ENCODE measurements at places on chromosomes 11 and 22.

DNA sequence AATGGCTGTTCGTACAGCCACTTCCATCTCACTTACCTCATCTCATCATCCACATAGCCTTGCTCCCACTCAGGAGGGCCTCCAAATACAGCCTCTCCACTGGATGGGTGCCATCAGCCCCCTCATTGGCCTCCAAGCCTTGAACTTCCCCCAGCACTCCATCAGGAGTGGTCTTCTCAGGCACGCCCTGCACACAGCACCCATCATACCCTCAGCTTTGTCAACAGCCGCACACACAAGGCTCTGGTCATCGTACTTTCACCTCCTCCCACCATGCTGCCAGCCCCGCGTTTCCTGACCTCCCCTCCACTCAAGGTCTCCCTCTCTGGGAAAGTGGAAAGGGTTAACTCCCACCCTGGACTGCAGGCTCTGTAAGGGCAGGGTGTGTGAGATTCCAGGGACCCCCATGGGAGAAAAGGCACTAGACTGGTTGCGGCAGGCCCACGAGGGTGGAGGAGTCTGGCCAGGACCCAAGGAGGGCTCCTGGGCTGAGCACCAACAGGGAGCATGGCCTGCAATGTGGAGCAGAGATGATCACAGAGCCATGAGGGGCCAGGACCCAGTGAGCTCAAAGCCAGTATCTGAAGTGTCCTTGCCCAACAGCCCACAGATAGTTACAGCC is 21.0 kb upstream of the SCARF2 start:
- no peak for DNase-seq

DNA sequence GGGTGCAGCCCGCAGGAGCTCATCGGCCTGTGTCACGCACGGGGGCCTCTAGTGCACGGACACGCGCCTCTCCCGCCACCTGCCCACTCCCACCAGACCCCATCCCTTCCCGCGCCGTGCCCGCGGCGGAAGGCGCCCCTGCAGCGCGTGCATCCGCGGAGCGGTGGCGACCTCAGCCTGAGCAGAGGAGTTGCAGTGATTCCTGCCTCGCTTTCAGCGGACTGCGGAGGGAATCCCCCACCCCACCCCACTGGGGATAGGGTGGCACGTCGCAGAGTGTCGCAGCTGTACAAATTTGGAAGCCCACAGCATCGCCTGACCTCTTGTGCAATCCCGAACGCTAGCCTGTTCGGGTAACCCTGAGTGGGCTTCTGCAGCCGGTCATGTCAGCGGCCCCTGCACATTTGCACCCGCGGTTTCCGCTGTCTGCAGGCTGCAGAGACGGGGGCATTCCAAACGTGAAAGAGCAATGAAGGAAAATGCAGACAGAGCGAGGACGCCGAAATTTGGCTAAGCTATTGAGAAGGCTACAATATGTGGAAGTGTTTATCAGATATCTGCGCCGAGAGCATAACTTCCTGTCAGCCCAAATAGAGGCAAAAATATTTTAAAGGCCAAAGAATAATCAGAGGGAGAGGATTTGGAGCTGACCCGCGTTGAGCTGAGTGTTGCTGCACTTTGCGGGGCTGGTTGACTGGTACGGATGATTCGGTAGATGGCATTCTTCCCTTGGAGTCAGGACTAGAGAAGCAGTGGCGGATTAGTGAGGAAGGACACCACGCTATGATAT is 617 bp upstream of the ARHGAP20 start:
- no peak for DNase-seq

- peak; percentile 16 for DNase-seq
Measured at GRCh38 chr22:46881373-46882118, 119.1 kb downstream of the TBC1D22A start.

DNA sequence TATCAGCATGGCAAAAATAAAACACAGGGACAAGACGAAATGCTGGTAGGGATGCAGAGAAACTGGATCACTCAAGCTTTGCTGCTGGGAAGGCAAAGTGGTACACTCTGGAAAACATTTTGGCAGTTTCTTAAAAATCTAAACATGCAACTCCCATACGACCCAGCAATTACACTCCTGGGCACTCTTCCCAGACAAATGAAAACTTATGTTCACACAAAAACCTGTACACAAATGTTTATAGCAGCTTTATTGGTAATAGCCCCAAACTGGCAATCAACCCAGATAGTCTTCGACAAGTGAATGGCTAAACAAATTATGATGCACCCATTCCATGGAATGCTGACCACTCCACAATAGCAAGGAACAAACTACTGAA is 35.8 kb upstream of the PRR5 start:
- DNase-seq: no peak

- DNase-seq: no peak
Measured at GRCh38 chr11:86977441-86978050, 22.4 kb upstream of the FZD4 start.

GRCh38 chr11:76705826-76706225 is 35.3 kb upstream of the LRRC32 start:
- DNase-seq: no peak

- no peak for DNase-seq
Measured at GRCh38 chr11:45568049-45568448, 97.4 kb downstream of the CHST1 start.

DNA sequence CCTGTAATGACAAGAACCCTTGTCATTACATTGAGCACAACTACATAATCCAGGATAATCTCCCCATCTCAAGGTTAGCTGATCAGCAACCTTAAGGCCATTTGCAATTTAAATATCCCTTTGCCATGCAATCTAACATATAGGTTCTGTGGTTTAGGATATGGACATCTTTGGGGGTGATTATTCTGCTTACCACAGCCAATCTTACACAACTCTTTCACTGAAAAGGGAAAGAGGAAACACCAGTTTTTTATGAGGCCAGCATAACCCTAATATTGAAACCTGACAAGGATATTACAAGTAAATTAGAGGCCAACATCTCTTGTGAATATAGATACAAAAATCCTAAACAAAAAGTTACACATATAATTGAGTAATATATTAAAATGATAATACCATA is 78.5 kb downstream of the CYP2R1 start:
- no peak for DNase-seq

- no peak for DNase-seq
Measured at GRCh38 chr22:48414651-48415050, 1413.0 kb downstream of the BRD1 start.

GRCh38 chr11:71150859-71151258 is 101.5 kb downstream of the SHANK2 start:
- no peak for DNase-seq

GRCh38 chr11:36148701-36149100 is 140.5 kb downstream of the COMMD9 start:
- DNase-seq: no peak

GRCh38 chr11:62895501-62895900 is 14.8 kb downstream of the SLC3A2 start:
- no peak for DNase-seq

DNA sequence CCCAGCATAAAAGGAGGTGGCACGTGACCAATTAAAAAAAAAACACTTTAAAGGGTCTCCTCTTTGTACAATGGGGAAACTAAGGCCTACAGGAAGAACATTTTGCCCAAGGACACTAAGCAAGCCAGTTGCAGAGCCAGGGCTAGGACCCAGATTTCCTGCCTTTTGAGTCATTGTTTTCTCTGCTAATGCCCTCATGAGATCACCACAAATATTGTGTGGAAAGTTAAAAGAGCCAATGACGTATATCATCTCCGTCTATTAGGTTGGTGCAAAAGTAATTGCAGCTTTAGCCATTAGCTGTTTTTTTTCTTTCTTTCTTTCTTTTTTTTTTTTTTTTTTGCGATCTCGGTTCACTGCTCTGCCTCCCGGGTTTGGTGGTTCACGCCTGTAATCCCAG is 24.1 kb upstream of the LRRC32 start:
- DNase-seq: no peak

- DNase-seq: peak; percentile 73
Measured at GRCh38 chr11:110797453-110797852, 85.2 kb upstream of the ARHGAP20 start.

- no peak for DNase-seq
Measured at GRCh38 chr22:43013355-43014315, 1.3 kb downstream of the PACSIN2 start.

GRCh38 chr22:44532552-44532951 is 34.5 kb upstream of the RTL6 start:
- no peak for DNase-seq

- no peak for DNase-seq
Measured at GRCh38 chr22:44363013-44363979, 50.5 kb upstream of the SHISAL1 start.

DNA sequence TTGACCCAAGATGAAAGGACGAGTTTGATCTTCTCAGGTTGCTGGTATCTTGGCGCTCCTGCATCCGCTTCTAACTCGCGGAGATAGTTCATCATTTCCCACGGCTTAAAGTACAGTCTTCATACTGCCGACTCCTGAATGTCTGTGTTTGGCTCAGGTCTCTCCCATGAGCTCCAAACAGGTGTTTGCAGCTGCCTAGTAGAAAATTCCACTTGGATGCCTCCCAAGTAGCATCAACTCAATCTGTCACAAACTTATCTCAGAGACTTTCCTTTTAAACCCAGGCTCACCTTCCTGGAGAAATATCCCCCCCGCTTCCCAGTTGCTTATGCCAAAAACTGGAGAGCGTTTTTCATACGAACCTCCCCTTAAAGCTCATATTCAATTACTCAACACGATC is 986.5 kb downstream of the TBC1D22A start:
- DNase-seq: no peak

- DNase-seq: peak; percentile 26
Measured at GRCh38 chr11:48055292-48056132, 75.2 kb downstream of the PTPRJ start.

DNA sequence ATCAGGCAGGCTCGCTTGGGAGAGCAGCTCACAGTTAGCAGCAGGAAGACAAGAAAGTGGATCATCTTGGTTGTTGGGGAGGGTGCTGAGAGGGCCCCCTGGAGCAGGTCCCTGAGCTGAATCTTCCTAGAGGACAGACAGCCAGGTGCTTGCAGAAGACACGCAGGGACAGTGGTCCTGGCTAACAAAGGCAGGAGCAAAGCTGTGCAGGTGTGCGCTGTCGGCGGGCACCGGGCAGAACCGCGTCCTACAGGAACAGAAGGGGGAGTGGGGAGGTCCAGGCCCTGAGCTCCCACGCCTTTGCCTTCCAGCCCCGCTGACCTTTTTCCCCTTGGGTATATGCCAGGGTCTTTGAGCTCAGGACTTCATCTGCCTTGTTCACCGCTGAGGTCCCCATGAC is 30.1 kb upstream of the PARVB start:
- no peak for DNase-seq

- no peak for DNase-seq
Measured at GRCh38 chr11:3108183-3108721, 51.0 kb upstream of the CARS1 start.

GRCh38 chr11:73095613-73096012 is 46.5 kb downstream of the FCHSD2 start:
- DNase-seq: no peak

DNA sequence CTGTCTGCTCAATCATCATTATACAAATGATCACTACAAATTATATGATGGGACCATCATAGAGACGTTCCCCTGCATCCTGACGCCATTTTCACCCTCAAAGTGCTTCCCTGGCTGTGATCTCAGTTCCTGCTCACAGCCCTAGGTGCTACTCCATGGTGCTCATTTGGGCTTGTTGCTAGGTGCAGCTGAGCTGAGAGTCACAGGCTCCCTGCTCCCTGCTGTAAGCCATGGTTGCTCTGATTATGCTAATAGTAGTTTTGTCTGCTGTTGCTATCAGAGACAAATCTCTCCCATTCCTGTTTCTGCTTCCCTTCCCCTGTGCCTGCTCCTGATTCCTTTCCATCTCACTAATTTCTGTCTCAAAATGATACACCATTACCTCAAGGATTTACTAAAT is 474.3 kb downstream of the METTL15 start:
- no peak for DNase-seq
